ENCODE measurements at places on chromosomes 12 and 14. TPM values are rescaled to one million over a fixed set of nuclear protein-coding genes. Genes with fewer than 3 reads are reported as not detected.

HNF1A gene
- polyA plus RNA-seq, result not detected

CABP1 gene
- polyA plus RNA-seq, result not detected

ADIPOR2 gene
- 29.7 TPM for polyA plus RNA-seq

HOXC11 gene
- polyA plus RNA-seq, result 5.5 TPM

NACA gene
- polyA plus RNA-seq, result 1,271 TPM

TNFRSF1A gene
- 113 TPM for polyA plus RNA-seq

CLEC2A gene
- not detected for polyA plus RNA-seq

Data from foreskin keratinocyte (primary cell).